ENCODE measurements at places on chromosomes 16 and 17. TPM values are rescaled to one million over a fixed set of nuclear protein-coding genes. Genes with fewer than 3 reads are reported as not detected.

DNA sequence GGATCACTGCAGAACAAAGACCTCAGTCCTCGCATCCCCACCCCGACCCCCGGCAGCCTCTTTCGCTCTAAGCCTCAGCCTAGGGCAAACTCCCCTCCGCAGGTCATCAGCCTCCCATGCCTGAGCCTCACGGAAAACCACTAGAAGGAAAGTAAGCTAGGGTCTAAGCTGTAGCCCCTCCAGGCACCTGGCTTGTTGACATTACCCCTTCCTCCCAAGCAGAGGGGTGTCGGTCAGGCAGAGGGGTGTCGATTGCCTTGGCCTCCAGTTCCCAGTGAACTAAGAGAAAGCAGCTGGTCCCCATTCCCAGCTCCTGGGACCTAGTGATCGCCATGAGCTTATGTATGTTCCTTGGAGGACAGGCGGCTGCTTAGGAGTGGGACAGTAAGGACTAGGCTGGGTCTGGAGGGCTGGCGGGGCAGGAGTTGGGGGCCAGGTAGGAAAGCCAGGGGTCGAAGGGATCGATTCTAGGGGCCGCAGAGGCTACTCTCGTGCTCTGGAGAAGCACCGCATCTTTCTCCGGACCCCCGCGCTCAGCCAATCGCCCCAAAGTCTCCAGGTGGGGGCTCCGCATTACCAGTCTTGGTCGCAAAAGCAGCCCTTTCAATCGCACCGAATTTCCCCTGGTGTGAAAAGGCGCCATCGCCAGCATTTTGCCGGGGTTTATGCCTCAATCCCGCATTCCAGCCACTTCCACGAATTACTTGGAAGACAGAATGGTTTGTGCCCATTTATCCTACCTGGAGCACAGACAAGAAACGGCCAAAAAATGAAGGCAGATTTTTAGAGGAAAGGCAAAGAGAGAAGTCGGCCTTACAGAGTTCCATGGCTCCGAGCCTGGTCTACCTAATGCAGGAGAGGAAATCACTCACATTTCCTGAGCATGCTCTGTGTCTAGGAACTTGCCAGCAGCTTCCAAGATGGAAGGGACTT, 21.3 kb upstream of the HOXB13 start:
- no peak for DNase-seq

DNA sequence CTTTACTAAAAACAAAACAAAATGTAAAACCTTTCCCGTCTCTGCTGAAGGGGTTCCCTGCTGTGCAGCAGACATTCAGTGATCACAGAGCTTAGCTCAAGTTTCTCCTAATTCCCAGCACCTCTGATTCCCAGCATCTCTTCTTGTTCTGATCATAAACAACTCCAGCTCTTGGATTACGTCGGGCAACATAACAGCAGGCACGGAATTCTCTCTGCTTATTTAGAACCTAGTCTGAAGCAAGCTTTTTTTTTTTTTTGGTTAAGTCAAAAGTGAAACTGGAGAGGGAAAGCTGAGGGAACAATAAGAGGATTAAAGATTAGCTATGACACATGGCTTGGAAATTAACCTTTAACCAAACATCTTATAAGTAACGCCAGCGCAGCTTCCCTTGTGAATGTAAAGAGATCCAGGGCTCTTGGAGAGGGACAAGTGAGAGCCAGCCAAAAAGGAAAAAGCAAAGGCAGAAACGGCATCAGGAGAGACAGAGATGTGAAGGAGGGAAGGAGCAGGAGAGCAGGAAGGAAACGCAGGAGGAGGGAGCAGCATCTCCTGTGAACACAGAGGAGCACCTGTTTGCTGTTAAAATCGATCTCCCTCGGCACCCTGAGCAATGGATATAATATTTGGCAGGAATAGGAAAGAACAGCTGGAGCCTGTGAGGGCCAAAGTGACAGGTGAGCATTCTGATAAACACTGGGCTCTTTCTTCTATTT, at the start of gene BCO1:
TSS of gene BCO1 (plus strand) at position 394 of the 716 bp plus-strand sequence. CDS start at position 614, 220 bp downstream.
- DNase-seq, result no peak

- no peak for DNase-seq
These were observed 17.0 kb upstream of the THAP11 start for GRCh38 chr16:67825119-67825518.

- DNase-seq, result no peak
These were observed 140.5 kb downstream of the CACNG3 start for GRCh38 chr16:24396350-24397271.

- DNase-seq, result no peak
These were observed 35.7 kb downstream of the BAIAP2 start for GRCh38 chr17:81070541-81071246.

Gene ESRP2
- total RNA-seq, result 0.36 TPM

Gene MYL11
- 2.9 TPM for total RNA-seq

DNA sequence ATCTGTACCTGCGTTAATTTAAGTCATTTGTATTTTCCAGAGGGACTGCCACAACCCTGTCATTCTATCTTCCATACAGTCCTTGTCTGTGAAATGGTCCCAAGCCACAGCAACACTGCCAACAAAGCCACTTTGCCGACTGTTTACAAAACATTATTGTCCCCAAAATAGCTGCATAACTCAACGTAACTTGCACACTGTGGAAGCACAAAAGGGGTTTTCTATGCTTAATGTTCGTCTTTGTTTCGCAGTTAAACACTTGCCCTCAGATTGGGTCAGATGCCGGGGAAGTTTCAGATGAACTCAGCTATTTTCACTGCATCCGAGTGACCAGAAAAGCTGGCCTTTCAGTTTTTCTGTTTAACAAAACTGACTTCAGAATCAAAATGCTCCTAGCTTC, 4.6 kb downstream of the SEC14L5 start:
- no peak for DNase-seq

- no peak for DNase-seq
These were observed 2.9 kb downstream of the SLC39A11 start for GRCh38 chr17:73089322-73090317.

Gene CCT6B
- 5.0 TPM for total RNA-seq

Gene TMIGD1
- not detected for total RNA-seq

Gene HOXB3
- total RNA-seq, result 10.7 TPM

DNA sequence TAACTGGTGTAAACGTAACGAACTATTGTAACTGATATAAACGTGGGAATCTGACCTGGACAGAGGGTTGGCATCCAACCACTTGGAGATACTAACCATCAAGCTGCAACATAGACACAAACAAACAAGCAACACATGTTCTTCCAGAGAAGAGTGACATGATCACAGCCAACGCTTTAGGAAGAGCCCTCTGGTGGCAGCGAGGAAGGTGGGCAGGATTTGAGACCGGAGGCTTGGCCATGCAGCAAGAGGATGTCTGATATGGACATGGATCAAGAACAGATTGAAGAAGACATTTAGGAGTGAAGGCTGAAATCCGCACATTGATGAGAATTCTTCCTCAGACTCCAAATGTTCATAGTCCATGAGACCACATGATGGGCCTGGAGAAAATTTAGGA, 40.3 kb upstream of the TNRC6A start:
- peak; percentile 71 for DNase-seq

- no peak for DNase-seq
These were observed 10.9 kb downstream of the ZACN start for GRCh38 chr17:76089680-76090516.

DNA sequence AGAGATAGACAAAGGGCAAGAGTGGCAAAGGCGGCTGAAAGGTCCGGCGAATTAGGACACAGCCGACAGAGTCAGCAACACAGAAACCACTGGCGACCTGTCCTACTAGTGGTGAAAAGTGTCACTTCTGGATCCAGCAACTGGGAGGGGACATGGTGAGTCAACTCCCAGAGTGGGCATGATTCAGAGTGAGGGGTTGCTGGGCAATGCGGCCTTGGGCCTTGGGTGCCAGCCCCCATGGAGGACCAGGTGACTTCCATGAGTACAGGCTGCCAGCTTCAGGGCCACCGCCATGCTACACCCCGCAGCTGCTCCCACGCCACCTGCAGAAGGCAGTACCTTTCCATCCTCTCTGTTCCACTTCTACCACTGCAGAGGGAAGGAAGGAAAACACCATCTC, 110.6 kb downstream of the ZFHX3 start:
- peak; percentile 90 for DNase-seq

DNA sequence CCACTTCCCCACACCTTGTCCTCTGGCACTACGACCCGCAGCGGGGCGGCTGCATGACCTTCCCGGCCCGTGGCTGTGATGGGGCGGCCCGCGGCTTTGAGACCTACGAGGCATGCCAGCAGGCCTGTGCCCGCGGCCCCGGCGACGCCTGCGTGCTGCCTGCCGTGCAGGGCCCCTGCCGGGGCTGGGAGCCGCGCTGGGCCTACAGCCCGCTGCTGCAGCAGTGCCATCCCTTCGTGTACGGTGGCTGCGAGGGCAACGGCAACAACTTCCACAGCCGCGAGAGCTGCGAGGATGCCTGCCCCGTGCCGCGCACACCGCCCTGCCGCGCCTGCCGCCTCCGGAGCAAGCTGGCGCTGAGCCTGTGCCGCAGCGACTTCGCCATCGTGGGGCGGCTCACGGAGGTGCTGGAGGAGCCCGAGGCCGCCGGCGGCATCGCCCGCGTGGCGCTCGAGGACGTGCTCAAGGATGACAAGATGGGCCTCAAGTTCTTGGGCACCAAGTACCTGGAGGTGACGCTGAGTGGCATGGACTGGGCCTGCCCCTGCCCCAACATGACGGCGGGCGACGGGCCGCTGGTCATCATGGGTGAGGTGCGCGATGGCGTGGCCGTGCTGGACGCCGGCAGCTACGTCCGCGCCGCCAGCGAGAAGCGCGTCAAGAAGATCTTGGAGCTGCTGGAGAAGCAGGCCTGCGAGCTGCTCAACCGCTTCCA, 2.6 kb downstream of the METTL26 start:
- DNase-seq, result peak; percentile 29

GRCh38 chr16:52408191-52408845, 138.6 kb downstream of the TOX3 start:
- no peak for DNase-seq

Gene SLFN5
- 57.8 TPM for total RNA-seq

DNA sequence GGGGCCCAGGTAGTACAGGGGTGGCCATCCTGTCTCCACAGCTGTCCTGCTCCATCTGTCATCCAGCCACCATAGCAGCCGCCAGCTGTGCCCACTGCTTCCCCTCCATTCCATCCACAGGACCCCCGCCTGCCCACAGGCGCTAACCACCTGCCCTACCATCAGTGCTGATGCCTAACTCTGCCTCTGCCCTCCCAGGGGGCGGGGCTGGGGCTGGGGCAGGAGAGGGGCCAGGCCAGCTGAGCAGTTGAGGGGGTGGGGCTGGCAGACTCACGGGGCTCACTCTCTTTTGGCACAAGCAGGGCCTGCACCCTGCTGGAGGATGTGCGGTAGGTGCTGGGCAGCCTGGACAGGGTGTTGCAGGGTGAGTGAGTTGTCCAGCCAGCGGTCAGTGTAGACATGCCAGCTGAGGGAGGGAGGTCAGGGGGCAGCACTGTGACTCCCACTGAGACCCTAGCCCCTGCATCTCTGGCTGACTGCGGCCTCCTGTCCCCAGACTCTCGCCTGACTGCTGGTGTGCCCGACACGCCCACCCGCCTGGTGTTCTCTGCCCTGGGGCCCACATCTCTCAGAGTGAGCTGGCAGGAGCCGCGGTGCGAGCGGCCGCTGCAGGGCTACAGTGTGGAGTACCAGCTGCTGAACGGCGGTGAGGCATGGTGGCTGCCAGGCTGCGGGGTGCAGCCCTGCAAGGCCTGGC, 9.6 kb downstream of the GALK1 start:
- no peak for DNase-seq

DNA sequence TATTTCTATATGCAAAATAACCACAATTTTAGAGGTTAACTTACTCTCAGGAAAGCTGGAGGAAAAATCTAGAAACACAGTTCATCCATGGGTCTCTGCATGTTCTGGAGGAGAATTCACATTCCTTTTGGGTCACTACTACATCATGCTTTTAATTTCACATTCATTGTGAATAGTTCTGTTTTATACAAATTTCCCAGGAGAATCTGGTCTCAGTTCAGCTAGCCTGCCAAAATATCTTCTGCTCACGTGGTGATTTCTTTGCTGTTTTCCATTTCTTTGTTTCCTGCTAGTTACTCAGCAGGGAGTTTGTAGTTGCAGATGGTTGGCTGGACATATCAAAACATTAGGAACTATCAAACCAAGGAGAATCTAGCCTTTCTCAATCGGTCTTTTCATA, at the start of gene ABCA9:
TSS of gene ABCA9 (minus strand) at position 106 of the 400 bp plus-strand sequence. CDS start 9,801 bp downstream, outside the sequence.
- DNase-seq, result peak; percentile 25

DNA sequence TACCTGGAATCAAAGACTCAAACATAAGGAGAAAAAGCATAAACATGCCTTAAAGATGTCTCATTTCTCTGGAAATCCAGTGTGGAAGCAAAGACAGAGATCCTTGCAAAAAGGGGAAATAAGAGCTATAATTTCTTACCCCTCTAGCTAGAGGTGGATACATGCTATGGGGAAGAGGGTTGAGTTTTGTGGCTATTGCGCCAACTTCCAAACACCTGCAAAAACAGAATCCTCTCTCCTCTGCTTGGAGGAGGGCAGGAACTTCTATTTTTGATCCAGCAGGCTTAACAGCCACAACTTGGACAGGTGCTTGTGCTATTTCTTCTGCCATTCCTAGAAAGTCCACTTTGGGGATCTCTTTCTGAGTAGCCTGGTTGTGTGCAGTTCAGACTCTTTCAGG, 21.5 kb upstream of the NUDT7 start:
- no peak for DNase-seq

- DNase-seq, result peak; percentile 68
These were observed 2.7 kb downstream of the ZFPM1 start for GRCh38 chr16:88455610-88456355.

GRCh38 chr16:53743149-53743566, 39.2 kb downstream of the FTO start:
- no peak for DNase-seq

DNA sequence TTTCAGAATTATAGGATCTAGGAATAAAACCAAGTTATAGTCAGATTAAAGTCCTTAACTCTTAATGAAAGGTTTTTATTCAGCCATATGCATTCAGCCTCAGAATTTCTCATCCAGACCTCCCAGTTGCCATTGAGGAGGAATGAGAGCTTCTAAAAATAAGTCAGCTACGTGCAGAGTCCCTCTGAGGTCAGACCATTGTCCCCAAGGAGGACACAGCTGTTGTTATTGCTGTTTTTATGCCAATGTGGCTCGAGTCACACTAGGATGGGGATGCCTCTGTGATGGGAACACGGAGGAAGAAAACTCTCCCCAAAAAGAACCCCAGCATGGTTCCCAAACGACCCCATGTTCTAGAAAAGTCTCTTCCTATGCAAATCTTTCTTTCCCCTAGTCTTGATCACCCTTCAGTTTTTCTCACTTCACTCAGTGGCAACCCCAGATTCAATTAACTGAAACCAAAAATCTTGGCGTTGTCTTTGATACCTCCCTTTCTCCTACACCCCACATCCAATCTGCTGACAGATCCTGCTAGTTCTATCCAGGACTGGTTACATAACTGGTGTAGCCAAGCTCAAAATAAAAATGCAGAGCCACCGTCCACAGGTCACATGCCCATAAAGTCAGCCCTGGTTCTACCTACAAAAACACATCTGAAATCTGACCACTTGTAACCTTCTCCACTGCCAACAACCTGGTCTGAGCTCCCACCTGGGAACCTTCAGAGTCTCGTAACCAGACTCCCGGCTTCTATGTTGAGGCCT, 138.2 kb upstream of the ERCC4 start:
- no peak for DNase-seq

DNA sequence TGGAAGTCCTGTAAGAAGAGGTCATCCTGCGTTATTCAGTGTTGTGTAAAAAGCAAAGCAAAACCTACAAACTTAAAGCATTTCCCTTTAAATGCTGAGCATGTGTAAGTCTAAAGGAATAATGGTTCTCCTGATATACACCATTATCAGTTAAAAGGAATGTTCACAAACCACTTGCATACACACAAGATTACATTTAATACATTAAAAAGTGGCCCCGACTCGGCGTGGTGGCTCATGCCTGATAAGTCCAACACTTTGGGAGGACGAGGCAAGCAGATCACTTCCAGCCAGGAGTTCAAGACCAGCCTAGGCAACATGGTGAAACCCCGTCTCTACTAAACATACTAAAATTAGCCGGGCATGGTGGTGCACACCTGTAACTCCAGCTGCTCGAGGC, 30.5 kb downstream of the CPPED1 start:
- no peak for DNase-seq
